Stomach (tissue), 19 donors: ENCODE measurements at places on chromosomes 11 and 22. TPM values are rescaled to one million over a fixed set of nuclear protein-coding genes. Genes with fewer than 3 reads are reported as not detected.

DNA sequence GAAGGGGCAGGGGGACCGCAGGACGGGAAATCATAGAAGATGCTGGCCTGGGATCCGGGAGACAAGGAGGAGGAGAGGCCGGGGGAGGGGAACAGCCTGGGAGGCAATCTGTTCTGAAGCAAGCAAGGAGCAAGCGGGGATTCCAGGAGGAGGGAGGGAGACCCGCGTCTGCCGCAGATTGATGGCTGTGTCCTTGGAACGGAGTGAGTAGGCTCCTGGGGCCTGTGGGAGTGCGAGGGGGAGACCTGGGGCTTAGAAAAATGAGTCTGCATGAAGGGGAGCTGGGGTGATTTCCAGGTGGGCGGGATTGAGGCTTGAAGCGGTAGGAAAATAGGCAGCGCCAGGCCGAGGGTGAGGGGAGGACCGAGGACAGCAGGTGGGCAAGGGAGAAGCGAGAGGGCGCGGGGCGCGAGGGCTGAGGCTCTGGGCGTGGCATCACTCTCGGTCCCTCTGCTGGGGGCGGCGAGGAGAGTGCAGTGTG, 1.6 kb upstream of the LRRC55 start:
- no peak overlapping the region for H3K27ac ChIP-seq
- H3K4me3 ChIP-seq: no peak overlapping the region
- DNase-seq: no peak
- H3K4me1 ChIP-seq: peaks cover 23% of the 10 kb centered on the region
- H3K27me3 ChIP-seq: peaks cover 39% of the 10 kb centered on the region
- no peaks in the 10 kb centered on the region for H3K36me3 ChIP-seq

DNA sequence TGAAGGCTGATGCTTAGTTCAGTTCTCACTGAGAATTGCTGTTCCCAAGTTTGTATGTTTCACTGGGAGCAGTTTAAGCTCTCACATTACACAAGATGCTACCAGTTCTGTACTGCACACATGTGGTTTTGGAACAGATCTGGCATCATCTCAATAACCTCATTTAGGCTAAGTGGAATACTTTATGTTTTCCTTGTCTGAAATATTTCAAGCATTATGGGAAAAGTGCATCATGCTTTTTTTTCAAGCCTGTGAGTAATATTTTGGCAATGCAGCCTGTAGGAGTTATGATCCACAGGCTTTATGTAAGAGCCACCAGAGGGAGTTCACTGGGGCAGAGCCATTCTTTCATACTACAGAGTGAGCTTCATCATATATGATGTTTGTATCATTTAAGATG, 141.5 kb downstream of the OR4C45 start:
- no peaks in the 10 kb centered on the region for H3K36me3 ChIP-seq
- no peak for DNase-seq
- H3K4me1 ChIP-seq: no peaks in the 10 kb centered on the region
- H3K27me3 ChIP-seq: no peaks in the 10 kb centered on the region
- H3K4me3 ChIP-seq: no peak overlapping the region

Gene RIN1
- 0.58 TPM for total RNA-seq

Gene VWCE
- total RNA-seq: not detected

- no peaks in the 10 kb centered on the region for H3K4me1 ChIP-seq
- no peaks in the 10 kb centered on the region for H3K36me3 ChIP-seq
- H3K27me3 ChIP-seq: peaks cover 18% of the 10 kb centered on the region
- no peak for DNase-seq
- no peak overlapping the region for H3K27ac ChIP-seq
These were observed 13.6 kb upstream of the PHOX2A start for GRCh38 chr11:72257570-72257969.

Gene IGF2
- total RNA-seq: 12.1 TPM

Gene RIBC2
- total RNA-seq: not detected
